ENCODE measurements at places on chromosomes 3 and 15.

DNA sequence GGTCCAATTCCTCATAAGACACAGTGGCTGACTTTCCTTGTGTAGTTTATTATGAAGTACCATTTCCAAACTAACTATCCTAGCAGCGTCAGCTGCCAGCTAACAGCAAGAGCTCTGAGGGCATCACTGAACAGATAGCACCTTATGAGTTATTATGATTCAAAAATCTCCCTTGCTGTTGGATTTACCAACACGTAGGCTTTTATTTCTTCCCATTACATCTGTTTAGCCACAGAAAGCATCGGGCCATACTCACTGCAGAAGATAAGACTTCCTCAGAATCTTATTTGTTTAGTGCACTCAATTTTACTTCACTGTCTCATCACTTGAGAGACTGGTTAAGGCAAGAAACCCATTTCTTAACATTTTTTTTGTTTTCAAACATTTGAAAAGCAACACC lies 16.2 kb downstream of the CLDN1 start:
- no peak for DNase-seq

GRCh38 chr3:127819656-127820055 lies 2.7 kb downstream of the MGLL start:
- DNase-seq, result no peak

DNA sequence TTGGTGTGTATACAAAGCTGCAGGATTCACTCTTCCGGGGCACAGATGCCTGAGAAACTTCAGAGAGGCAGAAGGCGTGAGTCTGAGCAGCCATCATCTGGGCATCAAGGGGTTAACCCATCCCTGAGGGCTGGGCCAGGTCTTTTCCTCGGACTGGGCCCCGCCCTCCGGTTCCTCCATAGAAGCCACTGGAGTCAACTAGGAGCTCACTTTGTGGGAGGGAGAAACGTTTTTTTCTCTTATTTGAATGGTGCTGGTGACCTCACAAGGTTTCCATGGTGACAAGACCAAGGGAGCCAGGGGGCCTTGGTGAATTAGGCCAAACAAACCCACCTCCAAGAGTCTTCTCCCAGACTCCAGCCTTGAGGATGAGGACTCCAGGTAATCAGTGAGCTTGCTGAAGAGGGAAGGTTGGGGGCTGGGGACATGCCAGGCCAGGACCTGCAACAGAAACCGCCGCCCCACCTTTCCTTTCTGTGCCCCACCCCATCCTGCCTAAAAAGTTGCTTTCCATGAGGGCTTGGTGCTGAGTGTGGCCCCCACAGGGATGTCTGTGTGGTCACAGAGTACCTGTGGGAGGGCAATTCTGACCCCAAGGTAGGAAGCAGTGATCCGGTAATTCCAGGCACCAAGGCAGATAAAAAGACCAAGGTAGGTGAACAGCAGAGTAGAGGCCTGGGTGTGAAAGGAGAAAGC lies 14.8 kb upstream of the INSYN1 start:
- no peak for DNase-seq

DNA sequence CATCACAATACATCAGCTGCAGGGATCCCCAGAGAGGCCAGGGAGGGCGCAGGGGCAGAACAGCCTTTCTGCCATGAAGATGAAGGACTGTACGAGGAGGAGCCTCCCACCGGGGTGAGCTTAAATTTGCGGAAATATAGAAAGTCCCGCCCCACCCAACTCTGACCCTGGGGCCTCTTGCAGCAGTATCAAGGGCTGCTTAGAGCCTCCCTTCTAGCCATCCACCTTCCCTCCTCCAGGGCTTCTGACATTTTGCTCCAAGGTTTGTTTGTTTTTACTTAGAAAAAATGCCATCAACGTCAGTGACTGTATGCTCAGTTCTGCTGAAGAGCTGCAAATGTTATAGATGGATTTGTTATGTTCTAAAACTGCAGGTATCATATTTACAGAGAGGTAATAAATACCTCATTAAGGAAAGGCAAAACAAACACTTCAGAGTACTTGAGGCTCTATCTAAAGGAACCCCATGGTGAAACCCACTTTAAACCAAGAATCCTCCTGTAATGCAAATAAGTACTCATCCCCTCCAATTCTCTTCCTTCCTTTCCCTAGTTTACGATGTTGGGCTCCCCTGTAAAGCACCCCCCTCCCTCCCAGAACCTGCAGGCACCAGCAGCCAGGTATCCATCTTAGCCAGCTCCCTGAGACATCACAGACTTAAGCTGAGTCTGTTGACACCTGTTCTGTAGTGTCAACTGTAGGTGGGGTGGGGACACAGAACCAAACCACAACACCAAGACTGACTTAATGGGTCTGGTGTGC lies 30.5 kb downstream of the RFTN1 start:
- peak; percentile 71 for DNase-seq

DNA sequence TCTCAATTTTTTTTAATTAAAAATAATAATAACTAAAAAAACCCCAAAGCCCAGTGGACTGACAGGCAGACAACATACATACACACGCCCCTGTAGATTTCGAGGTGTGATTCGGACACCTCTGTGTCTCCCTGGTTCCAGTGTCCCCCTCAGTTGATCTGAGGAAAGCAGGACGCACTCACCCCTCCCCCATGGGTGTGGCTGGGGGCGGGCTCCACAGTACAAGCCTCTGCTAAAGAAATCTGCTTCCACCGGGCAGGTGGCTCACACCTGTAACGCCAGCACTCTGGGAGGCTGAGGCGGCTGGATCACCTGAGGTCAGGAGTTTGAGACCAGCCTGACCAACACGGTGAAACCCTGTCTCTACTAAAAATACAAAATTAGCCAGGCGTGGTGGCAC lies 33.8 kb upstream of the BLM start:
- no peak for DNase-seq

GRCh38 chr3:13251166-13251903 lies 168.8 kb downstream of the NUP210 start:
- DNase-seq, result no peak

DNA sequence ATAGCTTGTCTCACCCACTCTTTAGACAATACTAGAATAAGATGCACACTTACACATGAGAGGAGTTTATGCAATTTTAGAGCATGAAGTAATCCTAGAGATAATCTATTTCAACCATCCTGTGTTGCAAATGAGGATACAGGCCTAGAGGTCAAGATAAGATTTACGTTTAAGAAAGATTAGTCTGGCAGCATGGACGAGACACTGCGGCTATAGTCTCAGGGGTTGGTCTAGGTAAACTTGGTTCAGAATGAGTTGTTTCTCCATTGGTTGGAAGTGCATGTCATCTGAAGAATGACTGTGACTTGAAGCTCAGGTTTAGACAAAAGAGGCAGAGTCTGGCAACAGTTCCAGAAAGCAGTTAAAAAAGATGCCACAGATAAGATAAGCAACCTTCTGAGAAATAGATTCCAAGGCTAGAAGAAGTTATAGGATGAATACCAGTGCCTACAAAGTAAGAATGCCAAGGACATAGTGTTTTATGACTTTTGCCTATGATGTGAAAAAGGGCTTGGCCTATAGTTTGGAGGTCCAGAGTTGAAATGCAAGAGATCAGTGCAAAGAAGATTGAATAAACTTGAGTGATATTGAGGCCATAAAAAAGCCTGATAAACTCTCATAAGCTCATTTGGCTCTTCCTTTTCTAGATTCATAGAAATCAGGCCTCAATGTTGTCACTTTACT lies 631.0 kb downstream of the SQOR start:
- no peak for DNase-seq

GRCh38 chr15:82532991-82533481 lies 7.2 kb downstream of the RPS17 start:
- DNase-seq, result no peak

DNA sequence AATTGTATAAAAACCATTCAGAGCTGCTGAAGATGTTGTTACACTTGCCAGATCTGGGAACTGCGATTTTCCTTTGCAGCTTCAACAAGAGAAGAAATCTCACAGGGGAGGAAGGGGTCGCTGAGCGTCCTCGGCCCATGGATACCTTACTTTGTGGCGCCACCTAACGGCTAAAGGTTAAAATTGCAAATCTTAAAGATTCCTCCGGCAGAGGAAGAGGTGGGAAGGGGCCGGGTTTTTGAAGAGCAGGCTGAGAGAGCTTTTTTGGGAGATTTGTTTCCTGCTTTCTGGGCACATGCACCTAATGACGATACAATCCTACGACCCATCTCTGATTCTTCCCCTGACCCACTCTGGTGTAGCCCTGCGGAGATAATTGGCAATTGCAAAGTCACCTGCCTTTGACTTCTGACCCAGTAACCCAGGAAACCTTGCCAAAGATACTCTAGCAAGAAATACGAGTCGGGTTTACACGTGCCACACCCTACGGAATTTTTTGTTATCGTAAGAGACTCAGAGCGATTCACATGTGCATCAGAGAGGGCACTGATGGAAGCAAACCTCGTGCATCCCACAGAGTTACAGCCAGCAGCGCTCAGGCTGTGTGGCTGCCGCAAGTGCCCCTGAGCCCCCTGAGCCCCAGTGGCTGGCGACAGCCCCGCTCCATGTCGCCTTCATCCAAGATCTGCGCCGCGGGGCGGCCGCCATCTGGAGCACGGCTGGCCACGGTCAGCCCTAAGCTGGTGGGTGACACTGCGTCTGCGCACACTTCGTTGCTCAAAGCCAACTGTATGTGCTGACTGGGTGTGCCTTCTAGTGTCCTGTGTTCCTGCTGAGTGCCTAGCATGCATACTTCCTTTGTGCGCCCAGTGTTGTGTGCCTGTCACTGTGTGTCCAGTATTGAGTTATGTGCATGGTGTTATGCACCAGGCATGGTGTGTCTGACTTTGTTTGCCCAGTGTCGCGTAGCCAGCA lies 55.2 kb upstream of the CHRNA7 start:
- DNase-seq, result peak; percentile 41

- DNase-seq, result no peak
Measured at GRCh38 chr3:51969841-51970240, 2.6 kb upstream of the PCBP4 start.

DNA sequence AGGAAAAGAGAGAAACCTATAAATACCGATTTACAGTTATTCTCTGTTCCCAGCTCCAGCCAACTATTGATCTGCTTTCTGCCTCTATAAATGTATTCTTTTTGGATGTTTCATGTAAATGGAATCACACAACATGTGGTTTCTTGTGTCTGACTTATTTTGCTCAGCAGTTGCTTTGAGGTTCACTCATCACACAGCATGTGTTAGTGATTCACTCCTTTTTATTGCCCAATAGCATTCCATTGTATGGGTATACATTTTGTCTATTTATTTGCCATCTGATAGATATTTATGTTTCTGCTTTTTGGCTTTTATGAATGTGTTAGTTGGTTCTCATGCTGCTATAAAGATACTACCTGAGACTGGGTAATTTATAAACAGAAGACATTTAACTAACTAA lies 23.6 kb downstream of the CCR1 start:
- DNase-seq, result no peak

- DNase-seq, result no peak
Measured at GRCh38 chr3:61981060-61981459, 392.3 kb downstream of the FEZF2 start.

- DNase-seq, result no peak
Measured at GRCh38 chr15:65089206-65089824, 12.8 kb downstream of the KBTBD13 start.

DNA sequence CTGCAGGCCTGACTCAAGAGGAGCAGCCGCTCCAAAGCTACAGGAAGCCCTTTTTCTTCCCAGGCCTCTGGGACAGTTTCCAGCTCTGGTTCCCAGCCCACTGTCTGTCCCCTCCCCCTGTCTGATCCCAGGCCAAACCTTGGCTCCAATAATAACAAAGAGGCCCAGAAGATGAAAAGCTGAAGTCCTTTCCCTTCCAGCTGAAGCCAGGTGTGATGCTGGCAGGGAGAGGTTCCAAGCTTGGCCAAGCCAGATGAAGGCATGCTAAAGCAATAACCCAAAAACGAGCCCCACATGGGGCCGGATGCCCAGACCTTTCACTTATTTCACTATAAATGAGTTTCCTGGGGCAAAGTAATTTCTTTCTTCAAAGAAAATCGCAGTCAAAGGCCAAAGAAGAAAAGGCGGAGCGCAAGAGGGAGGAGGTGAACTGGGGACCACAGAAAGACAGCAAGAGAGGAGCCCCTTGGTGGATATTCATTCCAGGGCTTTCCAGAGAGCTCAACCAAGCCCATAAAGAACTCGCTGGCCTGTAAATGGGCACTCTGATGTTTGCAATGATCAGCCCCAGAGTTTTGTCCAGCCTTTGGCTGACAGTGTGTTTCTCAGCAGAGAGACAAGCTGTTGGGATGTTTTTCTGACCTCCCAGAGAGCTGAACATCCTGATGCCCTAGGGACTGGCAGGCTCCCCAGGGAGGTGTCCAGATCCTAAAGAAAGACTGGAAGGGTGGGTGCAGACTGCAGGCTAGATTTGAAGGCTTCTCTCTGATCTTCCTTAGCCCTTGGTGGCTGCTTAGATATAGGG lies 157.6 kb downstream of the UACA start:
- DNase-seq, result no peak

GRCh38 chr15:65773386-65774111 lies 18.5 kb downstream of the DENND4A start:
- DNase-seq, result no peak

DNA sequence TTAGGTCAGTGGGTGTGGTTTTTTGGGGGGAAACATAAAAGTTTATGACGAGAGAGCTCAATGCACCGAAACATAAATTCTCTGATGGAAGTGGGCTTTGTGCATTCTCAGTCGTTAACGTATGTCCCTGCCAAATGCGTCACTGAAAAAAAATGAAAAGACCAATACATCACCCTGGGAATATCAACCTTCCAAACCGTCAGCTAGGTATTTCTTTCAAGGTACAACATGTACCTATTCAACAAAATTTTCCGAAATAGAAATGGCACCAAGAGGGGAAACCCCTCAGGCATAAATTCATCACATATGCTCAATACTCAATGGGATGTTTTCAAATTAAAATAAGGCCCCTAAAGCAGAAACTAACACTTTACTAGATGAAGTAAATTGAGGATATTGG lies 266.6 kb upstream of the SUCLG2 start:
- DNase-seq, result no peak

- no peak for DNase-seq
Measured at GRCh38 chr3:23068016-23068728, 135.0 kb upstream of the UBE2E2 start.

GRCh38 chr3:155647206-155647605 lies 97.7 kb downstream of the PLCH1 start:
- no peak for DNase-seq

- no peak for DNase-seq
Measured at GRCh38 chr3:43650345-43650744, 28.5 kb upstream of the ANO10 start.

DNA sequence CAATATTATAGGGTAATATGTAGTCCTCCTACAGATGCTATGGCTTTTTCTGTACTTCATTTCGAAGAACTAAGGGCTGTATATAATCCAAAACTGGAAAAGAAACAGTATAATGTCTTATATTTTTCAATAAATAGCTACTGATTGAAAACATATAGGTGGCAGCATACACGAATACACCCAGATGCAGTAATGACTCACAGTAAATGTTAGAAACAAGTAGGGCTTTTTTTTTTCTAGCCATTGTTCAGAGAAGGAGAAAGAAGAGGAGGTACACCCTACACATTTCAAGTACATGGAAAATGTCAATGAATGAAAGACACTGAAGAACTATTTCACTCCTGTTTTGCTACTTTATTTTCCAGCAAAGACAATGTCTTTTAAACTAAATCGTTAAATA lies 9.4 kb downstream of the DAZL start:
- DNase-seq, result no peak
